ENCODE measurements at places on chromosomes 13 and 19.

DNA sequence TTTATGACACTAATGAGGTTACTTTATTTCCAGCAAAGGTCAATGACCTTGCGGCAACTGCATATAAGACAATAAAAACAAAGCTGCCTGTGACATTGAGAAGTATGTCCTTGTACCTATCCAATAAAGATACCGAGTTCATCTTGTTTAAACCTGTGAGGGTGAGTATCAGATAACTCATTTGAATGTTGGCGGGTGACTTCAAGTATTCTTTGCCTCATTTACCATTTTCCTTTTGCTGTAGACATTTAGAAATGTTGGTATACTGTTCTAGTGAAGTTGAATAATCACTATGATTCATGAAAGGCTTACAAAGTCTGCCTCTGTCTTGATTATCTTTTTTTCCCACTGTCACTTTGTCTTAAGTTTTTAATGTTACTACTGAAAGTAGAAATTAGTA, 65.0 kb downstream of the COG3 start:
- DNase-seq = no peak

DNA sequence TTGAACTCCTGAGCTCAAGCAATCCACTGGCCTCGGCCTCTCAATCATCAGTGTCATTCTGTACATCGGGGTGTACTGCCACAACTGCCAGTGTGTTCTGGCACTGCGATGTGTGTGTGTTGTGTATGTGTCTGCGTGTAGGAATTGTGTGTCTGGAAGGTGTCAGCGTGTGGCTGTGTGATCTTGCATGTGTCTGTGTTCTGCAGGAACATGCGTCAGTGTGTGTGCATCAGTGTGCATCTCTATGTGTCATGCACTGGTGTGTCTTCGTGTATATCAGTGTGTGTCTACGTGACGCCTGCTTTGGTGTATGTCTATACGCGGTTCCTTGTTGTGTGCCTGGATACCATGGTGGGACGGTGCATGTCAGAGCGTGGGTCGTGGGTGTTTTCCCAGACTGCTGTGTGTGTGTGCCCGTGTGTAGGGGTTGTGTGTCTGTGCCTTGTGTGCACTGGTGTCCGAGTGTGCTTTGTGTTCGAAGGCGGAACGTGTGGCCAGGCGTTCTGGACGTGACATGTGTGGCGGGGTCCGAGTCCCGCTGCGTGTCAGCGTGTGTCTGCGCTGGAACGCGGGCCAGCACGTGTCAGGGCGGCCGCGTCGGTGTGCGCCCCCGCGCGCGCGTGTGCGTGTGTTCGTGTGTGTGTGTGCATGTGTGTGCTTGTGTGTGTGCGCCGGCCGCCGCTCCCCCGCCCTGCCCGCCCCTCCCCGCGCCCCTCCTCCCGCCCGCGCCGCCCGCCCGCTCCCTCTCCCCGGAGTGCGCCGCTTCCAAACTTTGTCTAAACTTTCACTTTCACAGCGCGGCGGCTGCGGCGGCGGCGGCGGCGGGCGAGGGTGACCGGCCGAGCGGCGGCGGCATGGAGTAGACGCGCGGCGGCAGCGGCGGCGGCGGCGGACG, at the start of gene NFIX:
Gene NFIX (plus strand): TSS at position 775 of the 895 bp plus-strand sequence. CDS start 363 bp downstream, outside the sequence.
- DNase-seq = peak; percentile 78

DNA sequence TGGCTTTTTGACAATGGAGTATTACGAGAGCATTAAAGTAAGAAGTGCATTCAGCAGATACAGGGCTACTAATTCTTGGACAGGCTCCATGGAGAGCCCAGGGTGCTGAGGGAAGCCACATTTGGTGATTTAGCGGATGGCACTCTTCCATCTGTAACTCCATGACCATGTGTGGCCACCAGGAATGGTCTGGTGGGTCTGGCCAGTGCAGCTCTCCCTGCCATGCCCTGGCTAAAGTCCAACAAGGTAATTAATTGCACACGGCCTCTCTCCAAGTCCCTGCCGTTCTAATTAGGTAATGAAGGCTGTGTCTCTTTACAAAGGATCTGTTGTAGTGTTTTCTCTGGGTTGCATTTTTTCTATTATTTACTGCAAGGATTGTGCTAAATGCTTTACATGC, 4.3 kb upstream of the ZFR2 start:
- no peak for DNase-seq

- peak; percentile 49 for DNase-seq
These were observed 1.3 kb downstream of the DNAJB1 start for GRCh38 chr19:14516746-14517438.

DNA sequence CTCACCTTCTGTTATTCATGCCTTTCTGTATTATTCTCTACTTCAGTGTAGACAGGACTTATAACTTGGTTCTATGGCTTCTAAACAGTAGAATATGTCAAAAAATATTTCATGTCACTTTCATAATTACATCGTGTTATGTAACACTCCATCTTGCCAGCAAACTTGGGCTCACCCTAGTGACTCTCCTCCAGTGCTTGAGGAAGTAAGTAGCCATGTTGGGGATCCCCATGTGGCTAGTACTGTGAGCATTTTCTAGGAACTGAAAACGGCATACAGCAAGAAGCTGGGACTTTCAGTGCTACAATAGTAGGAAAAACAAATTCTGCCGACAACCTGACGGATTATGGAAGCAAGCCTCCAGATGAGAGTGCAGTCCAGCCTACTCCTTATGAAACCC, 495.6 kb downstream of the SLITRK6 start:
- DNase-seq = no peak

GRCh38 chr19:51311351-51312257, at the start of gene IGLON5:
TSS of gene IGLON5 (plus strand) at chr19:51311644. CDS start at chr19:51311848, 204 bp downstream.
- DNase-seq = no peak

- DNase-seq = no peak
These were observed 952.8 kb upstream of the SPRY2 start for GRCh38 chr13:81293594-81294164.

DNA sequence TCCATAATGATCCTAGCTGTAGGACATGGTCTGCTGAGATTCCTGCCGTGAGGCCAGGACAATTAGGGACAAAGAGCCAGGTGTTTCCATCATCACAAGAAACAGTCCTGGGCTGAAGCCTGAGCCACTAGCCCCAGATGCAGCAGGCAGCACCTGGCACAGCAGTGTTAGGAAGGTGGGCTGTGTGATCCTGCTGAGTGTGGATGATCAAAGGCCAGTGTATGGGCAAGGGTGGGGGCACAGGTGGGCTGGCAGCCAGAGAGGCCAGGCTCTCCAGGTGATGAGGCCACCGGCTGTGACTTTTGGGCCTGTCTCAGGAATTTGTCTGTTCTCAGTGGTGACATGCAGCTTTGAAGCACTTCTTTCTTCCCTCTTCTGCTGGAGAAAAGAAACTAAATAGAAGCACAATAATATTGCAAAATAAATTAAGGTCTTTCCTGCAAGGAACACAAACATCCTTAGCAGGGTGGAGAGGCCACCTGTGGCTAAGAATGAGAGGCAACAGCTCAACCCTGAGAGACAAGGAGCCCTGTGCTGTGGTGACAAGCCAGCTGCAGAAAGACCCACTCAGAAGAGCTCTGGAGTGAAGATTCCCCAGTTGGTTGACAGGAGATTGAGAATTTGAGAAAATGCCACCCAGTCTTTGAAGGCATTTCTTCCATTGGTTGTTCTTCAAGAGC, 127.6 kb downstream of the KATNAL1 start:
- DNase-seq = no peak

DNA sequence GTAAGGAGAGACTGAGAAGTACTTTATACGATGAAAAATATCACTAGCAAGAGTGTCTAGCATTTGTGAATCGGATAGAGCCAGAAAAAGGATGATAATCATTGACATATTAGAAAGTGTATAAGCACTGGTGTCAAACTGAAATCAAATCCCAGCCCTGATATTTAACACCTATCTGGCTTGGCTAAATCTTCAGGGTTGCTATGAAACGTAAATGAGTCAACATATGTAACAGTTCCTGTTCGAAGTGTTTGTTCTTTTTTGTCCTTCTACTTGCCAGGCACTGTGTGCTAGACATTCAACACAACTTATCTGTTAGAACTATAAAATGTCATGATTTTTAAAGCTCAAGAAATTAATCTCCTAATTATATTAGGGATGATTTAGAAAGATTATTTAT, 40.8 kb downstream of the SERPINE3 start:
- no peak for DNase-seq

- no peak for DNase-seq
These were observed 169.7 kb upstream of the MAB21L1 start for GRCh38 chr13:35646056-35646774.

DNA sequence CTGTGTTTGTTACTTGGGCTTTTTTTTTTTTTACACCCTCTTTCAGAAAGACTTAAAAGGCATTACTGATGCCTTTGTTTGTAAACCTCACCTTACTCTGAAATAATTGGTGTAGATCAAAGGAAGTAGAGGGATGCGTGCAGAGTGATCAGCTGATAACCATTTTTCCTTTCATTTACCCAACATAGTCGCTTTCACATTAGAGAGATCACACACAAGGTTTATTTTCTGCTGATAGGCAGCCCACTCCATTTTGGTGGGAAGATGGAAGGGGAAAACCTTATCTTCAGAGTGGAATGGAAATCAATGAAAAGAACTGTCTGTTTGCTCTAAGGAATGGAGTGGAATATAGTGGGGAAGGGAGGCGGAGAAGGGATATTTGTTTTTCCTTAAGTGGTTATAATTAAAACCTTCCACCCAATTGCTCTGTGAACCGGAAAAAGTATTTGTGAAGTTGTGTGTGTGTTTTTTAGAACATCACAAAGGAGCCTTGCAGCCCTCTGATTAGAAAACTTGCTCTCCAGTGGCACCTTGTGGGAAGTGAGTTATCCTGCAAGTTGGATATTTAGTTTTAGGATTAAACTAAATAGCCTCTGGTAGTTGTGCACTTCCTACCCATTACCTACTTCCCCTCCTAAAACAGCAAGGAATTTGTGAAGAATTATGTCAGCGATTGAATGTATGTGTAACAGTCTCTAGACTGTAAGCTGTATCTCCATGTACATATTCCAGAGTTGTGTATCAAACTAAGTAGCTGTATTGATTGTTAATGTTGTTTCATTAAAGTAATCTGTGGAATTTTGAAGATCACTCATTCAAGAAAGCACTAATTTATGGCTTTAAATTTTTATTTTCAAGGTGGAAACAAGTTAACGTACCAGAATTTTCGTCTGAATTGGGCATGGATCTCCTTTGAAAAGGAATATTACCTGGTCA, 76.8 kb downstream of the FREM2 start:
- no peak for DNase-seq

DNA sequence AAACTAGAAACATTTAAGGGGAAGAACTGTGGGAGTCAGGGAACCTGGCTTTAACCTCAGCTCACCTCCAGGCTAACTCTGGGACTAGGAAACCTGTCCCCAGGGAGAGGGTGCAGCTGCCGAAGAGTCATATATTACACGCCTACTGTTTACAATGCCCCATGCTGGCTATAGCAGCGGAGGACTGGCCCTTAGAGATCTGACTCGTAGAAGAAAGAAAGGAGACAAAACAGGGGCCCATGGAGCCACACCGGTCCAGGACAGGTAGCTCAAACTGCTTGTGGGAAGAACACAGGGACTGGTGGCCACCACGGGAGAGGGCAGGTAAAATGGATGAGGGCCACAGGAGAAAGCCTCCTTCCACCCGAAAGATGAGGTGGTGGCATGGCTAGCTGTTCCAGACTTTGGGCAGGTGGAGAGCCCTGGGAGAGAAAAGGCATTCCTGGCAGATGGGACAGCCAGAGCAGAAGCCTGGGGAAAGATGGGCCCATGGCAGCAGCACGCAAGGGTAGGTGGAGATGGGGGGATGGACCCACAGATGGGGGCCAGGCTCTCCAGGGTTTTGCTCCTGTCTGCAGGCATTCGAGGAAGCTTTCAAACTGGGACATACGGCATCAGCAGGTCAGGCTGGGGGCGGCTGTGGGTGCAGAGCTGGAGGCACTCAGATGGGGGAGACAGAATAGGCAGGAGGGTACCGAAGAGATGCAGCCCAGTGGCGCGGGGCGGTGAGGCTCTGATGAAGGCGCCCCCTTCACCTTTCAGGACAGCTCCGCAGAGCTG, 69.5 kb downstream of the LATS2 start:
- DNase-seq = no peak

DNA sequence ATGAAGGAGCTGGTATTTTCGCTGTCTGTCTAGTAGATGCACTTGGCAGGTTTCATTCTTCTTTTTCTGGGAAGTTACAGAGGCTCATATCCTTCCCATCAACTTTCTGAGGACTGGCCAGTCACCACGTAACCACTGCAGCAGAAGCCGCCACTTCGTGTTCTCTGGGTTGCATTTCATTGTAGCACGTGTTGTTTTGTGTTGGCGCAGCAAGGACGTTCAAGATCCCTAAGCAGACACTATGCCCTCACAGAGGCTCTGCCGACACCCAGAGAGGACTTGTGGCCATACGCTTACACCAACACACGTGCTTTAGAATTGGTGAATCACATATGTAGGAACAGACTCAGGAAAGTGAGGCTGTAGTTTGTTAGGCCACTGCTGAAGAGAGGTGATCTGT, 42.2 kb upstream of the TEX29 start:
- no peak for DNase-seq

- no peak for DNase-seq
These were observed 331.4 kb downstream of the GPC5 start for GRCh38 chr13:91729859-91730258.

- no peak for DNase-seq
These were observed 2.5 kb downstream of the COX6B1 start for GRCh38 chr19:35650581-35650980.

DNA sequence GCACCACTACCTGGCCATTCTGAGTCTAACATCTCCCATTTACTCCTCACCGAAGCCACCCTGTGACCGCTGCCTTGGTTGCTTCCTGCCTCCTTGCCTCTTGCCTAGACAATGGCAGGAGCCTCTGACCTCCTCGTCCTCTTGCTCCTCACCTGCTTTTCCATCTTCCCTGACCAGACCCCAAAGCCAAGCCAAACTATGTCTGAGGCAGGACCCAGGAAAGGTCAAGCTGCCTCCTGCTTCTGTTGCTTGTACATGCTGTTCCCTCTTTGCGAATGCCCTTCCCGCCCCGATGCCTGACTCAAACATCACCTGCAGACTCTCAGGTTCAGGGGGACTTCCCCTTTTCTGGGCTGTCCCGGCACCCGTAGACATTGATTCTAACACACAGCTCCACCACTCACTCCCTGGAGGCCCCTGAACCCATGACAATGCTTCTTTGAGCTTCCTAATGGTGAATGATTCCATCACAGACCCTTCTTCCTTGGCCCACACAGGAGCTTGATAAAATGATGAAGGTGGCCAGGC, 60.8 kb downstream of the F2RL3 start:
- no peak for DNase-seq

DNA sequence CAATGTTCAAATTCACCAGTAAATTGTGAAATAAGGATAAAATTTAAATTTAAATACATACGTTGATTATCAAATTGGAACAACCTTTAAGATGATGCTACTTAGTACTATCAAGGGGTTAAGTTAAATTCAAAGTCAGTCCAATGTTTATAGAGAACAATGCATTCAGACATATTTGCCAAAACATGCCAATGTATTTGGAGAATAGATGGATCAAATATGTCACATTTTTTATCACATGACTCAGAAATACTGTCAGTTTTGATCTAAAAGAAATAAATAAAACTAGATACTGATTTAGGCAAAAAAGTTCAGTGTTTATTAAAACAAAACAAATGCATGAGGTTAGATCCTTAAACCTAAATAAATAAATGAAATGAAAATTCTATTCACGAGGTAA, 281.2 kb downstream of the SLITRK5 start:
- no peak for DNase-seq

- no peak for DNase-seq
These were observed 12.4 kb downstream of the PRR36 start for GRCh38 chr19:7861619-7862412.

All from activated naive CD4-positive, alpha-beta T cell treated with anti-CD3 and anti-CD28 coated beads, Interleukin-2, amount 10 ng/mL, durations not matched to agents 7 days and 5 days (primary cell).